ENCODE measurements at places on chromosomes 11 and 22. TPM values are rescaled to one million over a fixed set of nuclear protein-coding genes. Genes with fewer than 3 reads are reported as not detected.

DNA sequence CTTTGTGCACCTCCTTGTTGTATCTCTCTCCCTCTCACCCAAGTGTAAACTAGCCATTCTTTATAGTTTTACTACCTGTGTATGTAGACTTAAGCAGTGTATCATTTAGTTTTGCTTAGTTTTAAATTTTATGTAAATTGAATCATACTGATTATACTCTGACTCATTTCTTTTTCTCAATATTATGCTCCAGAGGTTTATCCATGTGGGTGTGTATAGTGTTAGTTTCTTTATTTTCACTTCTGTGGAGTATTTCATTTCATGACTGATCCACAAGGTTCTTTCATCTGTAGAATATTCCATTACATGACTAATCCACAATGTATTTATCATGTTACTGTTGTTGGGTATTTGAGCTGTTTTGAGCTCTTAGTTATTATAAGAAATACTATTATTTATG lies 62.0 kb downstream of the CCDC34 start:
- no peak overlapping the region for H3K27ac ChIP-seq
- H3K4me1 ChIP-seq: no peaks in the 10 kb centered on the region
- no peak overlapping the region for H3K4me3 ChIP-seq
- no peaks in the 10 kb centered on the region for H3K27me3 ChIP-seq

GRCh38 chr11:134503596-134503995 lies 91.6 kb upstream of the B3GAT1 start:
- no peak overlapping the region for H3K4me3 ChIP-seq
- H3K36me3 ChIP-seq: no peaks in the 10 kb centered on the region
- no peak for DNase-seq
- H3K4me1 ChIP-seq: no peaks in the 10 kb centered on the region
- H3K27ac ChIP-seq: no peak overlapping the region
- H3K27me3 ChIP-seq: no peaks in the 10 kb centered on the region

- H3K4me3 ChIP-seq: no peak overlapping the region
- no peaks in the 10 kb centered on the region for H3K27me3 ChIP-seq
- H3K27ac ChIP-seq: no peak overlapping the region
- H3K4me1 ChIP-seq: no peaks in the 10 kb centered on the region
- H3K36me3 ChIP-seq: peaks cover 1% of the 10 kb centered on the region
Measured at GRCh38 chr11:10029386-10030121, 264.5 kb downstream of the SBF2 start.

DNA sequence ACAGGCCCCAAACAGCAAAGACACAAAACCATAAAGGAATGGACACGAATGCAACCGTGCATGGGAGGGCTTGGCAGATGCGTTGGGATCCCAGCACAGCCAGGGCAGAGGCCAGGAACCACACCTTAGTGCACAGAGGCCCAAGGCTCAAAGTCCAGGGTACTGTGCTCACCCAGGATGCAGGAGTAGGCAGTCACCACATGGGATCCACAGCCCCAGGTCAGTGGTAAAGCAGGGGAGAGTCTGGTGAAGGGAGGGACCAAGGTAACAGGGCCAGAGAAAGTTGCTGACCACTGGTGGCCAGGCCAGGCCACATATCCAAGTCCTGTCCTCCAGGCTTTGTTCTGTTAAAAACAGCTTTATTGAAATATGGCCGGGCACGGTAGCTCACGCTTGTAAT lies 6.5 kb upstream of the CERK start:
- no peaks in the 10 kb centered on the region for H3K36me3 ChIP-seq
- H3K4me3 ChIP-seq: no peak overlapping the region
- DNase-seq: no peak
- peaks cover under 1% of the 10 kb centered on the region for H3K27me3 ChIP-seq
- H3K4me1 ChIP-seq: peaks cover 12% of the 10 kb centered on the region

DNA sequence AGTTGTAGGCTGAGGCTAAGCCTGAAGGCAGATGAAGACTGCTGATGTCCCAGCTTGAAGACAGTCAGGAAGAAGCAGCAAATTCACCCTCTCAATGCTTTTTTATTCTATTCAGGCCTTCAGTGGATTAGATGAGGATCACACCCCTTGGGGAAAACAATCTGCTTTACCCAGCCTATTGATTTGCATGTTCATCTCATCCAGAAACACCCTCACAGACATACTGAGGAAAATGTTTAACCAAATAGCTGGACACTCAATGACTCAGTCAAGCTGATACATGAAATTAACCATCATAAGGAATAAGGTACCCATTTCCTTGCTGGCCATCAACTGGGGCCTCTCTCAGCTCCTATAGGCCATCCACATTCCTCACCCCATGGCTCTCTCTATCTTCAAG lies 549.9 kb upstream of the CCDC90B start:
- H3K27me3 ChIP-seq: no peaks in the 10 kb centered on the region
- DNase-seq: no peak
- no peaks in the 10 kb centered on the region for H3K4me1 ChIP-seq
- H3K36me3 ChIP-seq: no peaks in the 10 kb centered on the region
- no peak overlapping the region for H3K4me3 ChIP-seq

GRCh38 chr11:88651556-88651955 lies 314.0 kb upstream of the CTSC start:
- H3K4me1 ChIP-seq: no peaks in the 10 kb centered on the region
- H3K27me3 ChIP-seq: no peaks in the 10 kb centered on the region
- DNase-seq: no peak

DBX1 gene
- not detected for polyA plus RNA-seq

- H3K27ac ChIP-seq: no peak overlapping the region
- H3K36me3 ChIP-seq: no peaks in the 10 kb centered on the region
- H3K4me3 ChIP-seq: no peak overlapping the region
- H3K27me3 ChIP-seq: no peaks in the 10 kb centered on the region
- H3K4me1 ChIP-seq: no peaks in the 10 kb centered on the region
Measured at GRCh38 chr11:115493905-115494304, 10.3 kb downstream of the CADM1 start.

DNA sequence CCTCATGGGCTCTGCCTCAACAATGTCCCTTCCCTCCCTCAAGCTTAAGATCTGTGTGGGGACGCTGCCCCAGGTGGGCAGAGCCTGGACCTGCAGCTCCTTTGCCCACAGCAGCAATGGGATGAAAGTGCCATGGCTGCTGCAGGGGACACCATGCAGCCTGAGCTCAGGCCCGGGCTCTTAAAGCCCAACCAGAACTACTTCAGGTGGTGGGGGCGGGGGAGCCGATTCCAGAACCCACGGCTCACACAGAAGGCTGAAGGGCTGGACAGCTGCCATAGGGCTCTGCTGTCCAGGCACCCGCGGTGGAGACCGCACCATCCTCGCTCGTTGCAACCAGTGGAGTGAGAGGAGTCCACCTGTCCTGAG lies 12.5 kb downstream of the CHID1 start:
- no peak for DNase-seq
- H3K27ac ChIP-seq: no peak overlapping the region
- peaks cover 46% of the 10 kb centered on the region for H3K36me3 ChIP-seq
- no peaks in the 10 kb centered on the region for H3K4me1 ChIP-seq

DNA sequence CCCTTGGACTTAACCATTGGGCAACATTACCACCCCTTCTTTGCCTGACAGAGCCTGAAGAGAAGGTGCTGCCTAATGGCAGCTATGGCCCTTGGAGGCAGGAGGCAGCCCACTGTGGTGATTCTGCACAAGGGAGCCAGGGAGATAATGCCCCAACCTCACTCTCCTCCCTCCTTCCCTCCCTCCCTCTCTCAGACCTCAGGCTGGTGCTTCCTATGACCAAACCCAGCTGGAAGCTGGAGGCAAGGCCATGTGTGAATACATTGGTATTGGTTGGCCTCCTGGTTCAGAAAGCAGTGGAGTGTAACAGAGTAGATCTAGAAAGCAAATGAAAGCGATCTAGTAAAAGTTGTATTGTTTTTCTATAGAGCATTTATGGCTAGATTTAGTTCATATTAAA lies 233.1 kb downstream of the CSNK2A3 start:
- no peak overlapping the region for H3K27ac ChIP-seq
- DNase-seq: no peak
- H3K4me1 ChIP-seq: no peaks in the 10 kb centered on the region
- H3K36me3 ChIP-seq: no peaks in the 10 kb centered on the region

APOA5 gene
- not detected for polyA plus RNA-seq

- H3K4me3 ChIP-seq: no peak overlapping the region
- DNase-seq: no peak
- H3K36me3 ChIP-seq: no peaks in the 10 kb centered on the region
- no peaks in the 10 kb centered on the region for H3K4me1 ChIP-seq
Measured at GRCh38 chr11:126080161-126080941, 17.7 kb upstream of the CDON start.

TALDO1 gene
- 82.4 TPM for polyA plus RNA-seq

Measured in B cell (primary cell).